Hematopoietic multipotent progenitor cell (in vitro differentiated cells): ENCODE measurements at places on chromosomes 3 and 15.

- no peak for DNase-seq
Measured at GRCh38 chr15:100650685-100651084, 48.3 kb downstream of the ASB7 start.

DNA sequence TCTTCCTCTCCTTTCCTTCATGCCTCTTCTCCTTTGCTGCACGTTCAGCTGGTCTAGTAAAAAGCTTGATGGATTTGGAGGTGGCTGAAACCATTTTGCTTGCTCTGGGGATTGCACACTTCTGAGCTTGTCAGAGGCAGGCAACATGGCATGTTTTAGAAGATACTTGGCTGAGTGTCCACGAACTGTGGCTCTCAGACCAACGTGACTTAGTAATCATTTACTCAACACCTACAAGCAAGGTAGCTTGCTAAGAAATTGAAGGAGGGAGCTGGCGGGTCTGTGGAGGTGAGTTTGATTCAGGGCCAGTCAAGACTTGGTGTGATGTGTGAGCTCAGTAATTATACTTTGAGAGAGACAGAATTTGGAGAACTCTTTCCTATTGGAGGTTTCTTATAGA lies 196.0 kb downstream of the LPP start:
- DNase-seq, result no peak

- no peak for DNase-seq
Measured at GRCh38 chr3:188446014-188446413, 292.1 kb downstream of the LPP start.

GRCh38 chr3:186953011-186953487 lies 22.7 kb downstream of the ST6GAL1 start:
- peak; percentile 67 for DNase-seq

DNA sequence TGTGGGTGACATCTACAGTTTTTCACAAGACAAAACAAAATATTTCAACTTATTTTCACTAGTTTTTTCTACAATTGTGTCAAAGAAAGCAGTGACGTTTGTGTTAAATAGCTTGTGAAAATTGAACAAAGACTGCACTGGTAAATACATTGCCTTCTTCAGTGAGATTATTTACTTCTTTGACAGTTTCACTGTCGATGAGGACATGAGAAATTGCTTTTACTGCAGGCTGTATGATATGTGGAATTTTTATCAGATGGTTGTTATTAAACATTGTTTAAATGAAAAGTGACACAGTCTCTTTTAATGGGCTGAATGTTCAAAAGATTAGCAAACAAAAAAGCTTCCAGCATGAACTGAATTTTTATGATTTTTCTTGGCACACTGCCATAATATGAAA lies 773.9 kb upstream of the CADM2 start:
- no peak for DNase-seq

GRCh38 chr3:136197159-136197793 lies 1.1 kb upstream of the MSL2 start:
- no peak for DNase-seq

GRCh38 chr3:186570941-186571643 lies 572 bp downstream of the DNAJB11 start:
- DNase-seq, result no peak

GRCh38 chr15:53110999-53111398 lies 320.9 kb upstream of the ONECUT1 start:
- DNase-seq, result no peak

DNA sequence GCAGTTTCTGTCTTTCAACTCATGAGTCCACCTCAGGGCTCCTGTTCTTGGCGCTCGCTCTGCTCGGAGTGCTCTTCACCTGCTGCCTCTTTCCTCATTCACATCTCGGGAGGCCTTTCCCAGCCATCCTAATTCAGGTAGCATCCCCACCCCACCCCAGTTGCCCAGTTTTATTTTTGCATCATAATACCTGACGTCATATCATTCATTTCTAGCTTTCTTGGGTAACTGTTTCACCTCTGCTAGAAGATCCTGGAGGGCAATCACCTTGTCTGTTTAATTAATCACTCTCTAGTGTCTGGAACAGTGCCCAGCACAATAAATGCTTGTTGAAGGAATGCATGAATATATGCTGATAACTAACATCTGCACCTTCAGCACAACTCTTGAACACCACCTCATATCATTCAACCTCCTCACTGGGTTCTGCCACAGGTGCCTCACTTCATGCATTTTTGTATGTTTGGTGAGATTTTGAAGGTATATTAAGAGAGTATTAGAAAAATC lies 7.6 kb downstream of the NUSAP1 start:
- DNase-seq, result no peak

DNA sequence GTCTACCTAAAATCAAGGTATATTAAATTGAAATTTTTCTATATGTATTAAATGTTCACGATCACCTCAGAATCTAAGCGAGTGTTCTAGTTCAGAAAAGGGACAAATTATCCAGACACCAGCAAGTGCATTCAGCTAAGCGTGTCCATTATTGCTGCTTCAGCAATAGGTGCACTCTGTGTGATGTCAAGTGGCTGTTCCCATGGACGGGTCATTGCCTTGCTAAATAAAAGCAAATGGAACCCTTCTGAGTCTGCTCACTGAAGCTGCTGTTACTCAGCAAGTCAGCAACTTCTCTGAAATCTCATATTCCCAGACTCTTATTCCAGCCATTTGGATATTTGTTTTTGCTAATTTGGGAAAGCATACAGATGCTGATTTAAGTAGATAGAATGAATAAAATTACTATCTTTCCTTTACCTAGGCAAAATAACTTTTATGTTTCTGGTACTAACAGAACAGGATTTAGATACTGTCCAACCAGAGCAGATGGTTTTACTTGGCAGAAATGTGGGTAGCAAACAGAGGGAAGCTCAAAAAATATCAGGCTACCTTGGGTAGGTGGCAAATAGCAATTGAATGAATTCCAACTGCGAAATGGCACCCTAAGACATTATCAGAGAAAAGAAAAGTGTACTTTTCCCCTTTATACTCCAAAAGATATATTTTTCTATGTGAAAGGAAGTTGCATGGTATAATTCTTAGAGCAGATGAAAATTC lies 407.0 kb downstream of the GAP43 start:
- no peak for DNase-seq

- DNase-seq, result no peak
Measured at GRCh38 chr15:68485721-68486360, 53.9 kb upstream of the ITGA11 start.

GRCh38 chr3:121768452-121768851 lies 18.9 kb upstream of the GOLGB1 start:
- DNase-seq, result no peak

GRCh38 chr3:182637350-182638110 lies 155.8 kb upstream of the ATP11B start:
- DNase-seq, result no peak

DNA sequence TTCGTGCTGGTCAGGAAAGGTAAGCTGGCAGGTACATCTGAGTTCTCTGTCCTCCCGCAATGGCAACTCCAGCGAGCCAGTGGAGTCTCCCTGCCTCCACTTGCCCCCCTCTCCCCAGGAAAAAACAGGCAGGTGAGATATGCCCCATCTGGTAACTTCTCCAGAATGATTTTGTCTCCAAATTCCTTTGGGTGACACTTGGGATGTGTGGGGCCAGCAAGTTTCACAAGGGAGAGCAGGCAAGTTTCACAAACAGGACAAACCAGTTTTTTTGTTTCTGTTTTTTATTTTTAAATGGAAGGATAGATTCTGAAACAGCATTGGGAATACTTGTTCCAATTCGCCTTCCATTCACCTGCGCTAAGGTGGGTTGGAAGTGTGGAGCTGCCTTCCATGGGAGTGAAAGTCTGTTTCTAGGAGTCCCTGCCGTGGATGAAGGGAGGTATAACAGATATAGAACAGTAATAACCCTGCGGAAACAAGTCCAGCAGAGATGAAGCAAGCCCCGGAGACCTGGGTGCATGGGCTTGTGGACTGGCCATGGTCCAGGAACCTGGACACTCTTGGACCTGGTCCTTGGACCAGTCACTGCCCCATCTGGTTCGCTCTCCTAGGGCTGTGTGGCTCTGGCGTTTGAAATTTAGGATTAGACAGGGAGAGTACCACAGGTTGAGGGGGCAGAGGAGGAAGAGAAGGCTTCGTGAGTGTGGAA lies 22.9 kb upstream of the KIF23 start:
- no peak for DNase-seq

- DNase-seq, result peak; percentile 79
Measured at GRCh38 chr3:13657660-13658435, 108.9 kb downstream of the FBLN2 start.

- no peak for DNase-seq
Measured at GRCh38 chr15:72060687-72061250, 57.2 kb downstream of the MYO9A start.

GRCh38 chr3:53132347-53132746 lies 2.1 kb upstream of the RFT1 start:
- no peak for DNase-seq

- no peak for DNase-seq
Measured at GRCh38 chr3:112247900-112248299, 46.1 kb downstream of the SLC9C1 start.

- no peak for DNase-seq
Measured at GRCh38 chr3:99624496-99625236, 13.7 kb upstream of the COL8A1 start.

GRCh38 chr15:70498096-70498626 lies 265.2 kb downstream of the UACA start:
- DNase-seq, result no peak

- DNase-seq, result no peak
Measured at GRCh38 chr3:78728406-78729145, 1039.2 kb downstream of the ROBO1 start.

DNA sequence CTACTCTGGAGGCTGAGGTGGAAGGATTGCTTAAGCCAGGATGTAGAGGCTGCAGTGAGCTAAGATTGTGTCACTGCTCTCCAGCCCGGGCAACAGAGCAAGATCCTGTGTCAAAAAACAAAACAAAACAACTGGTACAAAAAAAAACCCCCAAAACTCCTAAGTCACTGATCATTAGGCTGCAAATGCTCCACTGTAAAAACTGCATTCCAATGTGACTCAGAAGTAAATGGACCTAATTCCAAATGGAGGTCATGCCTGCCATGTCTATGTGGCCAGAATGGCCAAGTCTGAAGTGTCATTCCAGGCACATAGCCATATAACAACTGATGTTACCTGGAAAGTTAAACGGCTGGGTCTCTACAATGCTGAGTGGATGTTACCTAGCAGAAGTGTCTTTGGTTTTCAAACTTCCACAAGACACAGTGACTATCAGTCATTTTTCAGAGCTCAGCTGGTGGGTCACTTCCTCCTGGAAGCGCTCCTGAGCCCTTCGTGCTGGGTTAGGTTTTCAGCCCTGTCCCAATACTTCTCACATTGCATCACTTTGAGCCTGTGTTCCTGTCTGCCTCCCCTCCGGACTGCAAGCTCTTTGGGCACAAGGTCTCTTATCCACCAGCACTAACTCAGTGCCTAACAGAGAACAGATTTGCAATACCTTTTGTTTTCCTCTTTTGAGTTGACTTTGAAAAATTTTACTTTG lies 10.6 kb downstream of the FSTL1 start:
- no peak for DNase-seq

GRCh38 chr3:17287006-17287689 lies 402.4 kb downstream of the PLCL2 start:
- no peak for DNase-seq

GRCh38 chr15:77630056-77630455 lies 2.7 kb downstream of the LINGO1 start:
- DNase-seq, result no peak

GRCh38 chr3:54121414-54122323 lies 683 bp upstream of the CACNA2D3 start:
- no peak for DNase-seq

GRCh38 chr3:25723802-25724201 lies 59.1 kb upstream of the TOP2B start:
- DNase-seq, result no peak
